ENCODE measurements at places on chromosomes 11 and 22.
A peak's percentile ranks its signal among the peaks of the same experiment; 100 is the strongest.

DNA sequence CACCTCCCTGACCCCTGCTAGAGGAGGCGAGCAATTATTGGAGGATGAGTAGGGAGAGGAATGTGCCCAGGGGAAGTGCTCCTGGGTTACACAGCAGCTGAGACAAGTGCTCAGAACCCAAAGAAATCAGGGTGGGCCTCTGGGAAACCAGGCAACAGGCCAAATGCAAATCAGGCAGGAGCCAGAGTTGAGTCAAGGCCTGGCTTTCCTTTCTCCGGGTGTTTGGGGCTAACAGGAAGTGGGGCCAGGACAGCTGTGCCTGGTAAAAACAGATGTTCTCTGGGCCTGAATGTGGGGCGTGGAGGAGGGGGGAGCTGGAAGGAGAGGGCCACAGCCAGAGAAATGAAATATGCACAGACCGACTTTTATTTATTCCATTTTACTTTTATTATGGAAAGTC lies 22.0 kb downstream of the MFNG start:
- DNase-seq, result no peak

- peak; percentile 60 for DNase-seq
Measured at GRCh38 chr11:76512851-76513653, 68.2 kb downstream of the EMSY start.

DNA sequence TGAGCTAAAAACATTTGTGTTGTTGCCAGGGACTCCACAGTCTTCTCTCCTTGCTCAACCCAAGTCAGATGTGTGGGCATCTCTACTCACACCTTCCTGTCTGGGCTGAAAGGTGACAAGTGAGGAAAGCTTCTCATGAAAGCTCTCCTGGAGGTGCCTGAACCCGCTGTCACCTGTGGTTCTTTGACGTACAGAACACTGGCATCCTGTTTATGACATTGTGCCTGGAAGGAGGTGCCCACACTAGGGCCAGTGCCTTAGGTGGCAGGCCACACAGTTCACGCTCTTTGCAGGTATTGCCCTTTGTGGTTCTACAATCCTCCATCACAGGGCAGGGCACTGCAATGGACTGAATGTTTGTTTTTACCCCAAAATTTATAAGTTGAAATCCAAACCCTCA lies 108.5 kb downstream of the CD44 start:
- DNase-seq, result no peak

DNA sequence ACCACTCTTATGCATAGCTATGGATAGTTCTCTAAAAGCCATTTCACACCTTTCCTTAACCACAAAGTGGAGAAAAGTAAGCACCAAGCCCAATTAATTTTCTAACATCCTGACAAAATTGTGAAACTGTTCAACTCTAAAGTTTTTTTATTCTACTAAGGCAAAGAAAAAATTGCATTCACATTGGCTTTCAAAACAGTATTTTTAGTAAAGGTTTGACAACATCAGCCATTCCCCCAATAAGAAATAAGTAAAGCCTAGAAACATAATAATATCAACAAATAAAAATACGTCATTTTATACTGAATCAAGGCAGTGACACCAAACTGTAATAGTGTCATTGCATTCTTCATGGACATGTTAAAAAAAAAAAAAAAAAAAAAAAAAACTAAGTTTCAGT lies 11.1 kb downstream of the FAM168A start:
- no peak for DNase-seq

DNA sequence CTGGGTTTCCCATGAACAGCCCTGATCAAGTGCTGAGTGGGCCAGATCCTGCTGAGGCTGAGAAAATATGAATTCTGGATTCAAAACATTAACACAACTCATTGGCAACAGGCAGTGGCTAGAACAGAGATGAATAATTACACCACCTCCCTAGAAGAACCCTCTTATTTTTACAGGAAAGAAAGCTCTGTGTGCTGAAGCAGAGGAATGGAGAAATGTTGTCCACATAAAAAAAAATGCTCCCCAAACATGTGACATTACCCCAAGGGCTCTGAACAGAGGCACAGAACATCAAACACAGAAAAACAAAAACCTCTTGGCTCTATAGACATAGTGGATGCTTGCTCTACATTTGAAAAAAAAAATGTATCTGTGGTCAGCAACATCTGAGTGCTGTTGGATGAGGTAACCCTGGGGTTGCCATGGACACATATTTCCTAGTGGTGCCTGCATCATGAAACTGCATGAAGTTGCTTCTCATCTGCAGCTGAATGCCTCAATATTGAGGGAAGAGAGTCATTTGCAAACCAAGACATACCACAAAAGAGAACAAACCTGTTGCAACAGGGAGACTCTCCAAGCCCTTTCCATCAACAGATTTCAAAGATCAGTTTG lies 98.8 kb downstream of the SNX19 start:
- peak; percentile 79 for DNase-seq

- no peak for DNase-seq
Measured at GRCh38 chr11:97956904-97957303, 1063.8 kb upstream of the CNTN5 start.

- no peak for DNase-seq
Measured at GRCh38 chr22:19062943-19063308, 59.3 kb downstream of the DGCR2 start.

All from fibroblast of skin of scalp (primary cell).